ENCODE measurements at places on chromosomes 12 and 14. TPM values are rescaled to one million over a fixed set of nuclear protein-coding genes. Genes with fewer than 3 reads are reported as not detected.

The KITLG gene
- total RNA-seq = 68.7 TPM

The AQP5 gene
- total RNA-seq = 0.52 TPM

The DCAF11 gene
- total RNA-seq = 56.8 TPM

The CISTR gene
- not detected for total RNA-seq

The IFNG-AS1 gene
- 0.07 TPM for total RNA-seq

The AKAP3 gene
- 1.7 TPM for total RNA-seq

The ANKRD52 gene
- total RNA-seq = 30.0 TPM

The HHIPL1 gene
- total RNA-seq = 24.1 TPM

The FOXN4 gene
- not detected for total RNA-seq

The C12orf50 gene
- total RNA-seq = not detected

The LHX5 gene
- total RNA-seq = not detected

The ALDH2 gene
- total RNA-seq = 56.9 TPM

The KSR2 gene
- under 0.01 TPM for total RNA-seq

The GPRC5A gene
- total RNA-seq = 56.1 TPM

The RD3L gene
- not detected for total RNA-seq

The PLBD1 gene
- 0.86 TPM for total RNA-seq

The UTP20 gene
- total RNA-seq = 19.6 TPM

The KLRC1 gene
- total RNA-seq = not detected

The FSCB gene
- total RNA-seq = not detected

The RAB21 gene
- total RNA-seq = 37.5 TPM

The PLEKHH1 gene
- total RNA-seq = 0.20 TPM

The SLC7A7 gene
- total RNA-seq = 3.4 TPM

The CDK2 gene
- 20.2 TPM for total RNA-seq

The NDRG2 gene
- 1.0 TPM for total RNA-seq

The PZP gene
- not detected for total RNA-seq

The LRRC10 gene
- not detected for total RNA-seq
